ENCODE measurements at places on chromosomes 3 and 15. TPM values are rescaled to one million over a fixed set of nuclear protein-coding genes. Genes with fewer than 3 reads are reported as not detected.
A peak's percentile ranks its signal among the peaks of the same experiment; 100 is the strongest.

GRCh38 chr3:2976796-2977195 lies 133.4 kb downstream of the IL5RA start:
- H3K27me3 ChIP-seq: no peaks in the 10 kb centered on the region
- H3K4me3 ChIP-seq: no peak overlapping the region
- no peaks in the 10 kb centered on the region for H3K4me1 ChIP-seq
- DNase-seq: no peak

GRCh38 chr15:94286583-94286982 lies 55.2 kb downstream of the MCTP2 start:
- no peaks in the 10 kb centered on the region for H3K4me1 ChIP-seq
- no peak for DNase-seq
- no peaks in the 10 kb centered on the region for H3K36me3 ChIP-seq
- no peaks in the 10 kb centered on the region for H3K27me3 ChIP-seq
- H3K4me3 ChIP-seq: no peak overlapping the region

Gene CORO2B
- total RNA-seq: 2.2 TPM

- H3K4me3 ChIP-seq: no peak overlapping the region
- no peak overlapping the region for H3K27ac ChIP-seq
- H3K4me1 ChIP-seq: no peaks in the 10 kb centered on the region
Observed at GRCh38 chr15:27046880-27047279, 75.9 kb downstream of the GABRG3 start.

Gene DNASE1L3
- 1.9 TPM for total RNA-seq

Gene NAALADL2
- total RNA-seq: 7.0 TPM

DNA sequence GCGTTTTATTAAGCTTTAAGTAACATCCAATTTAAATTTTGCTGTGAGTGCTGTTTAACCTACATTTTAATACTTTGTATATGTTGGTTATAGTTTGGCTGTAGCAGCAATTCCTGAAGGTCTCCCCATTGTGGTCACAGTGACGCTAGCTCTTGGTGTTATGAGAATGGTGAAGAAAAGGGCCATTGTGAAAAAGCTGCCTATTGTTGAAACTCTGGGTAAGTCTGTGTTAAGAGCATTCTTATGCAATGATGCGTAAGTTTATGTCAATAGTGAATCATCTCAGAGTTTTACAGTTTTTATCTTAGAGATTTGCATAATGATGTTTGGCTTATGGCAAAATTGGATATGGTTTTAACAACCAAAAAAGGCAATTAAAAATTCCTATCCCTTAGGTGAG lies 62.7 kb downstream of the ASTE1 start:
- H3K27ac ChIP-seq: no peak overlapping the region
- DNase-seq: no peak
- no peak overlapping the region for H3K4me3 ChIP-seq
- H3K36me3 ChIP-seq: no peaks in the 10 kb centered on the region

DNA sequence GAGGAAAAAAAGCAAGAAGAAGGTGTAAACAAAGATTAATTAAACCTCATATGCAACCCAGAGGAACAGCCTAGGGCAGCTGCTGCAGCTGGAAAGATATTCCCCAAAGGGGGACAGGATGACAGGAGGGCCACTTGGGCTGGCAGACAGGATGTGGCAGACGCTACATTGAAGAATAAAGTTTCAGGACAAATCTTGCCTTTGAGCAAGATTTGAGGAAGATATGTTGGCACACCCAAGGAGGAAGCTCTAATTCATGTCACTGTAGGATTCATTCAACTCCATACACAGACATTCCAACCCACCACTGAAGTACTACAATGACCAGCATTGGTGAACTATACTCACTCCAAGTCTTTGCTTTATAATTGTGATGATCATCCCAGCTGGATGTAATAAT lies 504.0 kb downstream of the SHQ1 start:
- peaks cover 7% of the 10 kb centered on the region for H3K4me1 ChIP-seq
- no peak overlapping the region for H3K27ac ChIP-seq
- no peaks in the 10 kb centered on the region for H3K36me3 ChIP-seq
- no peaks in the 10 kb centered on the region for H3K27me3 ChIP-seq
- no peak for DNase-seq

Gene GP9
- not detected for total RNA-seq

DNA sequence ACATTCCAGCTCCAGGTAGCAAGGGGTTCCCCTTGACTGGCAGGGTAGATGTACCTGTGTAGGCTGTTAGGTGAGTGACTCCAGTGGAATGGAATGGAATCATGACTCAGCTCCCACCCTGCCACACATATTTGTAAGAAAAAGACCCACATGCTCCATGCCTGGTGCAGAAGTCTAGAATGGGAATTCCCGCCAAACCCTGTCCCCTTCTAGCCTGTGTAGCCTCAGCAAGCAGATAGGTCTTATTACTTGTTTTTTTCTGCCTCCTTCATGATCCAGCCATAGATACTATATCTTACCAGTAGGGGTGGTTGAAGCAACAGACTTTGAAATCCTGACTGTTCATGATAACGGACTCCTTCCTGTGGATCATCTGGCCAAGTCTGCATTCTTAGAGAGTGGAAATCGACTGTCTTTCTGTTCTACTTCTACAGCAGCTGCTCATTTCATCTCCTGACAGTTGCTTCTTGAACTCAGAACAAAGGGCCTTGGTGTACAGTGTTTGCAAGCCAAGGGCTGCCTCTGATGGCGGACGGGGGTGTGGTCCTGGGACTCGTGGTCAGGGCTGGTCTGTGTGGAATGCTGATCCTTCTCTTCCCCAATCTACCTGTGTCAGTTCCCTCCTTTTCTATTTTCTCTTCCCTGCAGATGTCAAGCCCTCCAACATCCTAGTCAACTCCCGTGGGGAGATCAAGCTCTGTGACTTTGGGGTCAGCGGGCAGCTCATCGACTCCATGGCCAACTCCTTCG lies 16.3 kb downstream of the SNAPC5 start:
- no peak for DNase-seq
- no peaks in the 10 kb centered on the region for H3K27me3 ChIP-seq
- H3K4me3 ChIP-seq: no peak overlapping the region
- no peaks in the 10 kb centered on the region for H3K4me1 ChIP-seq
- no peak overlapping the region for H3K27ac ChIP-seq

Gene SOX2
- total RNA-seq: not detected

DNA sequence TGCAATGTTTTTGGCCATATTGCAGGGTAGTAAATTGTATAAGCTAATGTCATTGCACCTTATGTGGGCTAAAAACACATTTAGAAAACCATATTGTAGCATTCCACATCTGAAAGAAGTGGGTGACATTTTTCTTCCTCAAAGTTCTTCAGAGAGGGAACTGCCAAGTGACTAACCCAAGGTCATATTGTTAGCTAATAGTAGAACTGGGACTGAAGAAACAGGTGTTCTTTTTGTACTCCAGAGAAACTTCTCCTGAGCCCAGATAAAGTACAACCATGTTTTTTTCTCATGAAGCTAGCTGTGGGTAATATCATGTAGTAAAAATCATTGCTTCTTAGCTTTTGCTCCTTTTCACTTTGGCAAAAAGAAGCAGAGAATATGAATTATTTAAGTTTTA lies 333.0 kb downstream of the NSUN3 start:
- no peaks in the 10 kb centered on the region for H3K4me1 ChIP-seq
- H3K4me3 ChIP-seq: no peak overlapping the region
- DNase-seq: no peak
- H3K36me3 ChIP-seq: no peaks in the 10 kb centered on the region
- no peaks in the 10 kb centered on the region for H3K27me3 ChIP-seq

DNA sequence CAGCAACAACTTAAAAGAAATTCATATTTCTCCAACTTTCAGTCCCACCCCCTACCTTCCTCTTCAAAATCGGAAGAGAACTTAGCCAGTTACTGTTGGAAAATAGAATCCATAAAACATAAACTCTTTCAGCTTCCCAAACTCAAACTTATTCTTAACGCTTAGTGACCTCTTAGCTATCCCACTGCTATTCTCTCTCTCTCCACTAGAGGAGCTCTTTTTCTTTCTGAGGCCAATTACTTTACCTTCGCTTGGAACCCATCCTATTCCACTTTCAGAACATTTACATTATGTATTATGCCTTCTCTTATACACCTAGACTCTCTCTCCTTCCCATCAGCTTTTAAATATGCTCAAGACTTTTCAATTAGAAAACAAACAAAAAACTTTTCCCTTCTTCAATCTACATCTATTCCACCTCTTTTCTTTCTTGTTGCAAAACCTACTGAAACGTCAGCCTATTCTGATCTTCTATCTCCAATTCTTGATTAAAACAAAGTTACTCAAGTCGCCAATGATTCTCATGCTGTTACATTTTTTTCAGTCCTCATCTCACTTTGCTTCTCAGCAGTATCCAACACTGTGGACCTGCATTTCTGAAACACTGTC lies 13.4 kb upstream of the GHSR start:
- H3K27me3 ChIP-seq: no peaks in the 10 kb centered on the region
- H3K36me3 ChIP-seq: no peaks in the 10 kb centered on the region
- H3K27ac ChIP-seq: no peak overlapping the region
- no peaks in the 10 kb centered on the region for H3K4me1 ChIP-seq
- no peak for DNase-seq

GRCh38 chr3:72347819-72348319 lies 500.4 kb downstream of the SHQ1 start:
- H3K27me3 ChIP-seq: no peaks in the 10 kb centered on the region
- peak overlapping the region; percentile 30 for H3K27ac ChIP-seq
- no peaks in the 10 kb centered on the region for H3K4me1 ChIP-seq
- no peaks in the 10 kb centered on the region for H3K36me3 ChIP-seq
- DNase-seq: peak; percentile 41

GRCh38 chr3:58568572-58569286 lies 8.5 kb downstream of the FAM107A start:
- no peak overlapping the region for H3K27ac ChIP-seq
- DNase-seq: peak; percentile 87

DNA sequence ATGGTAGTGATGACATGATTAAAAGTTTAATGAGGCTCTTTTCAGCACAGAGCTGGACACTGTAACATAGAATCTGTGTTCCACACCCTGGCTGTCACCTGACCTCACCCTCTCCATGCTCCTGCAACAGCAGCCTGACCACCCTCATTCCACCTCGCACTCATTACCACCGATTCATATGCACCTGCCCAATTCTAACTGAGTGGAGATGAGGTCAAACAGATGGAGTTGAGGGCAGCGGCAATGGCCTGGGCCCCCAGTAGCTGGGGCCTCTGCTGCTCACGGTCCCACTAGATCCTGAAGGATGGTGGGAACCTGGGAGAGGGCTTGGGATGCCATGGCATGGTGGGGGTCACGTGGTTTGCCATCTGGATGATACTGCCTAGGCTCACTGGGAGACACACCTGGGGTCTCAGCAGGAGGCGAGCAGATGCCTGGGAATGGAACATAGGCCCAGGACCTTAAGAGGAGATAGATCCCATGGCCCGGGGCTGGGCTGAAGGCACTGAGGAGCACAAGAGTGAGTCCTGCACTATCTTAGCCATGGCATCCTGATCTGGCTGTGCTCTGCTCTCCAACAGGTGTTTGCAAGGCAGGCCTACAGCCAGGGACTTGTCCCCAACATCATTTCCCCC lies 1.3 kb downstream of the SCN5A start:
- H3K36me3 ChIP-seq: no peaks in the 10 kb centered on the region
- no peak for DNase-seq
- no peaks in the 10 kb centered on the region for H3K27me3 ChIP-seq
- H3K27ac ChIP-seq: no peak overlapping the region

Gene DCUN1D1
- 27.2 TPM for total RNA-seq

- no peak overlapping the region for H3K4me3 ChIP-seq
- H3K27ac ChIP-seq: no peak overlapping the region
- no peaks in the 10 kb centered on the region for H3K27me3 ChIP-seq
- no peak for DNase-seq
Observed at GRCh38 chr3:60403866-60404265, 847.4 kb downstream of the FHIT start.

DNA sequence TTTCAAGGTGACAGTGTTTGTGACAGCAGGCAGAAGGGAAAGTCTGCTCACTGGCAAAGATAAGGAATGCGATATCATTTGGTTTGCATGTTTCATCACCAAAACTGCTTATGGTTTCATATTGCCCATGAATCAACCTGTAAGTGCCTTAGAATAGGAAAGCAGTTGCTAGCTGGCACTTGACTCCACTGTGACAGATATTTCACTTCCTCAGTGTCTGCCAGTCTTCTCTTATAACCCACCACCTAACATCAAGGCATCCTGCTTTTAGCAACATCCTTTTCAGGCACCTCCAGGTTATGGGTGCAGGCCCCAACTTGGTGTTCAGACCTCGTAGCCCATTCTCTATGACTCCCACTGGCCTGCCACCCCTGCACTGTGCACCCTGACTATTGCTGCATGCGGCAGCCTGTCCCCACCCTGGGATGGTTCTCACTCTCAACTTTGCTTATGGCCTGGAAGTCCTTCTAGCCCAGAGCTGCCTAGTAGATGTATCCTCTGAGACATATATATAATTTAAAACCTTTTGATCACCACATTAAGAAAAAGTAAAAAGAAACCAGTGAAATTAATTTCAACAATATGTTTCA lies 154.4 kb upstream of the RARB start:
- no peaks in the 10 kb centered on the region for H3K27me3 ChIP-seq
- no peak for DNase-seq
- H3K4me3 ChIP-seq: no peak overlapping the region
- H3K4me1 ChIP-seq: no peaks in the 10 kb centered on the region

Gene MCTP2
- 241 TPM for total RNA-seq

Gene IMPG2
- 0.83 TPM for total RNA-seq

- H3K27ac ChIP-seq: peak overlapping the region; percentile 38
- no peak for DNase-seq
- peaks cover 17% of the 10 kb centered on the region for H3K4me1 ChIP-seq
- H3K27me3 ChIP-seq: no peaks in the 10 kb centered on the region
Observed at GRCh38 chr3:71543371-71544016, 40.0 kb downstream of the FOXP1 start.

GRCh38 chr15:80500021-80500420 lies 95.8 kb downstream of the ARNT2 start:
- no peak overlapping the region for H3K4me3 ChIP-seq
- H3K27ac ChIP-seq: no peak overlapping the region
- DNase-seq: no peak
- H3K36me3 ChIP-seq: no peaks in the 10 kb centered on the region

DNA sequence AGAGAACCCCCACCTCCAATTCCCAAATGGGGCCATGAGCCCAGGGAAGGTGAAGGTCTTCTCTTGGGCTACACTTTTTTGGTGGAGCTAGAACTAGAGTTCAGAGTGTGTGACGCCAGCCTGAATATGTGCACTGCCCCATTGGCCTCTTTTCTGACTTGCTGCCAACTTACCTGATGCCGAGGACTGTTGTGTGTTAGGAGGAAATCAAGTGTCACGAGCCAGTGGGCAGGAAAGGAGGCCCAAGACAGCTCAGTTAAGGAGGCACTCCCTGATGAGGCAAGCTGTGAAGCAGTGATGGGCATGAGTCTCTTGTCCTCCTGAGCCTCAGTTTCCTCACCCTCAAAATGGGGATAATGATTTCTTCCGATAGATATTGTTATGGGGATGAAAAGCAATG lies 107.8 kb downstream of the ANP32A start:
- DNase-seq: no peak
- no peaks in the 10 kb centered on the region for H3K4me1 ChIP-seq
- no peak overlapping the region for H3K27ac ChIP-seq
- H3K27me3 ChIP-seq: no peaks in the 10 kb centered on the region
- H3K4me3 ChIP-seq: no peak overlapping the region

- H3K4me1 ChIP-seq: no peaks in the 10 kb centered on the region
- DNase-seq: no peak
- H3K4me3 ChIP-seq: no peak overlapping the region
Observed at GRCh38 chr15:95368191-95368590, 962.3 kb upstream of the NR2F2 start.

Gene CLDN16
- not detected for total RNA-seq

- H3K4me1 ChIP-seq: no peaks in the 10 kb centered on the region
- no peaks in the 10 kb centered on the region for H3K27me3 ChIP-seq
- H3K27ac ChIP-seq: no peak overlapping the region
- H3K36me3 ChIP-seq: no peaks in the 10 kb centered on the region
Observed at GRCh38 chr3:53243165-53243564, 12.7 kb downstream of the TKT start.

Gene RTP3
- not detected for total RNA-seq

Gene NMD3
- total RNA-seq: 24.1 TPM
